ENCODE measurements at places on chromosomes 13 and 19. TPM values are rescaled to one million over a fixed set of nuclear protein-coding genes. Genes with fewer than 3 reads are reported as not detected.

- H3K27ac ChIP-seq, result no peak overlapping the region
- H3K36me3 ChIP-seq, result no peaks in the 10 kb centered on the region
- H3K4me1 ChIP-seq, result no peaks in the 10 kb centered on the region
- DNase-seq, result no peak
- H3K4me3 ChIP-seq, result no peak overlapping the region
Observed at GRCh38 chr13:62747152-62747551, 1331.5 kb upstream of the PCDH20 start.

GRCh38 chr13:57969951-57970350, 338.4 kb downstream of the PCDH17 start:
- no peaks in the 10 kb centered on the region for H3K27me3 ChIP-seq
- H3K4me3 ChIP-seq, result no peak overlapping the region
- no peaks in the 10 kb centered on the region for H3K4me1 ChIP-seq
- no peaks in the 10 kb centered on the region for H3K36me3 ChIP-seq
- H3K27ac ChIP-seq, result no peak overlapping the region
- DNase-seq, result no peak

DNA sequence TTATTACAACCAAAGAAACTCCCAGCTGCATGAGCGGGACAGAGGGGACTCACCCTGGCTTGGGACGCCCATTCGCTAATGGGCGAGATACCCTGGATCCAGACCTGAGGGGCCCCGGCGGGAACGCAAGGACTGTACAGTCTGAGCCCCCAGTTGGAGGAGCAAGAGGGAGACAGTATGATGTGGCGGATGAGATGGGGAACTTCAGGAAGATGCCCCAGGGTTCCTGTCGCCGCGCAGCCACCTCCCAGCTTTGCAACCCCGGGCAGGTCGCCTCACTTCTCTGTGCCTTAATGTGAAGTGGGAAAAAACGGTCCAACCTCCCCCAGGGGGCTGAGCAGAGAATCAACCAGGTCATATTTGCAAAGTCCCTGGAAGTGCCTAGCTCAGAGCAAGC, 2.5 kb downstream of the NPAS1 start:
- no peaks in the 10 kb centered on the region for H3K27me3 ChIP-seq
- H3K27ac ChIP-seq, result no peak overlapping the region
- DNase-seq, result no peak
- no peaks in the 10 kb centered on the region for H3K4me1 ChIP-seq
- H3K36me3 ChIP-seq, result no peaks in the 10 kb centered on the region
- H3K4me3 ChIP-seq, result no peak overlapping the region

GRCh38 chr13:75195495-75196146, 286.3 kb downstream of the TBC1D4 start:
- no peak for DNase-seq
- peaks cover 33% of the 10 kb centered on the region for H3K27me3 ChIP-seq
- no peaks in the 10 kb centered on the region for H3K4me1 ChIP-seq
- no peak overlapping the region for H3K27ac ChIP-seq
- no peaks in the 10 kb centered on the region for H3K36me3 ChIP-seq

GRCh38 chr13:110702591-110703526, 3.1 kb downstream of the CARS2 start:
- H3K4me1 ChIP-seq, result peaks cover 17% of the 10 kb centered on the region
- peaks cover 24% of the 10 kb centered on the region for H3K36me3 ChIP-seq
- H3K27me3 ChIP-seq, result no peaks in the 10 kb centered on the region
- H3K27ac ChIP-seq, result no peak overlapping the region
- peak; percentile 40 for DNase-seq

- H3K4me1 ChIP-seq, result no peaks in the 10 kb centered on the region
- no peak overlapping the region for H3K4me3 ChIP-seq
- DNase-seq, result peak; percentile 16
- H3K27me3 ChIP-seq, result no peaks in the 10 kb centered on the region
- H3K27ac ChIP-seq, result no peak overlapping the region
- H3K36me3 ChIP-seq, result no peaks in the 10 kb centered on the region
Observed at GRCh38 chr19:33040994-33041827, 23.5 kb downstream of the RHPN2 start.

GRCh38 chr13:46934749-46935148, 37.9 kb upstream of the HTR2A start:
- no peak for DNase-seq
- H3K36me3 ChIP-seq, result no peaks in the 10 kb centered on the region
- no peak overlapping the region for H3K27ac ChIP-seq
- H3K4me1 ChIP-seq, result no peaks in the 10 kb centered on the region
- no peak overlapping the region for H3K4me3 ChIP-seq
- no peaks in the 10 kb centered on the region for H3K27me3 ChIP-seq

KLK4 gene
- not detected for total RNA-seq

SBSN gene
- 3.2 TPM for total RNA-seq

CEACAM16 gene
- total RNA-seq, result not detected

Data from GM23248 (cell line).